ENCODE measurements at places on chromosomes 6 and 20.
A peak's percentile ranks its signal among the peaks of the same experiment; 100 is the strongest.

- peak; percentile 16 for DNase-seq
Measured at GRCh38 chr6:142537612-142538478, 236.0 kb downstream of the ADGRG6 start.

DNA sequence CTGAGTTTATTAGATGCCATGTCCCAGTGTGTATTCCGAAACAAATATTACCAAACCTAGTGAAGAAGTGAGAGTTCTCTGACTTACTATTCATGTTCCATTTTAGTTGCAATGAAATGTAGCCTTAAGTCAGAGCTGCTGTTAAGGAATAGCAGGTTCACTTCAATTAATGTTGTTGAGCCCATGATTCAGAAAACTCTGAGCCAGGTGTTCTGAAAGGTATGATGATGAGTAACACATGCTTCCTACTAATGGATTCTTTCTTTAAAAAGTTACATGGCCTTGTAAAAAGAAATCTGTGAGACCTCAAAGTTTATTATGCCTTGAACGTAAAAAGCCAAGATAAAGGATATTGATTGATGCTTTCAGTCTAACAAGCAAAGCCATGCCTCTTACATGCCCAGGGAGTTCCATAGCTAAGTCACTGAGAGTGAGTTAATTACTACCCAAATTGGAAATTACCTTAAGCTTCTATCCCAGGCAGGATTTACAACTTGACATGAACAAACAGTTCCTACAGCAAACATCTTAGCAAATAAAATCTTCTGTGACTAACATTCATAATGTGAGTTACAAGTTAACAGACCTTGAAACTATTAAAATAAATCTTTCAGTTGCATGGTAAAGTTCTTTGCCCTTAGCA is 122.9 kb downstream of the AKAP7 start:
- no peak for DNase-seq

GRCh38 chr6:132490024-132490423 is 22.9 kb downstream of the STX7 start:
- no peak for DNase-seq

GRCh38 chr20:25248786-25249172 is 894 bp downstream of the PYGB start:
- DNase-seq = no peak

- no peak for DNase-seq
Measured at GRCh38 chr6:166603043-166603690, 16.7 kb upstream of the RAMACL start.

DNA sequence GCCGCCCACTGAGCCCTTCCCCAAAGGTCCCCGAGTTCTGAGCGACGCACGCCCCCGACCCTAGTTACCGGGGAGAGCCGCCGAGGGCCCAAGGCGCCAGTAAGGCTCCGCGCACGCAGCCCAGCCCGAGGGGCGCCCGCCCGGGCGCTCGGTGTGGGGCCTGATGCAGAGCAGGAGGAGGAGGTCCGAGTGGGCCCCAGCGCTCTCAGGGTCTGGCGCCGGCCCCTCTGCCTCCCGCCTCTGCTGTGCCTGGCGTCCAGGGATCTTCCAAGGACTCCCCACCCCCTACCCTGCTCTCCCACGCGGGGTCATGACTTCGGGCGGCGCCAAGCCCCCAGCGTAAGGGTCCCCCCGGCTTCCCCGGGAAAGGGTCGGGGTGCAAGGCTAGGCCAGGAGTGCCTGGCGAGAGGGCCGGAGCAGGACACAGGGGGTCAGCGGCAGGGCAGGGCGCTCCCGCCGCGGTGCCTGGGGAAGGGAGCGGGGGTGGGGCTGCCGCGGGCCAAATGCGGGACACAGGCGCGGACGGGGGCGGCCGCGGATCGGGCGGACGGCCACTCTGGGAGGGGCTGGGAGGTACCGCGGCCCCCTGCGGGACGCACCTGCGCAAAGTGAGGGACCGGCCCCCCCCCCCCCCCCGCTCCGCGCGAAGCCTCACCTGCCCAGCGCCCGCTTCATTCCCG is 637 bp downstream of the ABHD12 start:
- DNase-seq = no peak

DNA sequence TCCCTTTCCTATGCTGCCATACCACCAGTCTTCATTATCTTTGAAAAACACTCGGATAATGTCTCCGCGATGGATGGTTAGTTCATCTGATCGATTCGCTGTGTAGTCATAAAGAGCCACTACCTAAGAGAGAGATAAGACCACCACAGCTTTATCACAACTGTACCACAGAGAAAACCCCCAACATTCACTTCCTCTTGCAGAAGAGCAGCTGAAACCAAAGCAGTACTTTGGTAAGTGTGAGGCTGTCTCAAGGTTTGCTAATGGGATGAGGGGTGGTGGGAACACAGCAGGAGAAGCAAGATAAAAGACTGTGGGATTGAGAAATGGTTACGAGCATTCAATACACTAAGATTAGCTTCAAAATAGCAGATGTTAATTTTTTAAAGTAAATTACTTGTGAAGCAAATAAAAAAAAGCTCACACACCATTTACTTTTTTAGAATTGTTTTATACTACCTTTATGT is 142.1 kb downstream of the MYB start:
- no peak for DNase-seq

- no peak for DNase-seq
Measured at GRCh38 chr20:17339000-17339399, 112.2 kb downstream of the PCSK2 start.
